ENCODE measurements at places on chromosomes 1 and 21.

DNA sequence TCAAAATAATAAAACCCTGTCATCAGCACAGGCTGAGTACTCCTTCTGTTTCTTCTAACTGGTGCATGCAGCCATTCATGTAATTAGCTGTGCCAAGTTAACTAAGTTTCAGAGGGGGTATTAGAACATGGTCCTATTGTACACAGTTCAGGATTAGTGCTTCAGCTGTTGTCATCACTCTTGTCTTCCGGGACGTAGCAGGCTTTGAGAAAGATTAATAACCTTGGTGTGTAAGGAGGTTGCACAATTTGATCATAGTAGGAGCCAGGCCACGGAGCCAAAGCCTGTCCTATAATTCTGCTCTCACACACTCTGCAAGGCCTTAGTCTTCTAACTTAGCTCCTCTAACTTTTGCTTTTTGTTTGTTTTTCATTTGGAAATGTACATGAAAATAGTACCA, 44.7 kb downstream of the PTGFRN start:
- no peak for DNase-seq

- no peak for DNase-seq
Observed at GRCh38 chr1:62398377-62398776, 38.5 kb upstream of the USP1 start.

GRCh38 chr1:1374589-1374928, 448 bp downstream of the AURKAIP1 start:
- DNase-seq: no peak

GRCh38 chr1:174769961-174770549, 229.7 kb upstream of the CACYBP start:
- DNase-seq: no peak

GRCh38 chr21:16192902-16193301, 463.1 kb downstream of the USP25 start:
- no peak for DNase-seq

DNA sequence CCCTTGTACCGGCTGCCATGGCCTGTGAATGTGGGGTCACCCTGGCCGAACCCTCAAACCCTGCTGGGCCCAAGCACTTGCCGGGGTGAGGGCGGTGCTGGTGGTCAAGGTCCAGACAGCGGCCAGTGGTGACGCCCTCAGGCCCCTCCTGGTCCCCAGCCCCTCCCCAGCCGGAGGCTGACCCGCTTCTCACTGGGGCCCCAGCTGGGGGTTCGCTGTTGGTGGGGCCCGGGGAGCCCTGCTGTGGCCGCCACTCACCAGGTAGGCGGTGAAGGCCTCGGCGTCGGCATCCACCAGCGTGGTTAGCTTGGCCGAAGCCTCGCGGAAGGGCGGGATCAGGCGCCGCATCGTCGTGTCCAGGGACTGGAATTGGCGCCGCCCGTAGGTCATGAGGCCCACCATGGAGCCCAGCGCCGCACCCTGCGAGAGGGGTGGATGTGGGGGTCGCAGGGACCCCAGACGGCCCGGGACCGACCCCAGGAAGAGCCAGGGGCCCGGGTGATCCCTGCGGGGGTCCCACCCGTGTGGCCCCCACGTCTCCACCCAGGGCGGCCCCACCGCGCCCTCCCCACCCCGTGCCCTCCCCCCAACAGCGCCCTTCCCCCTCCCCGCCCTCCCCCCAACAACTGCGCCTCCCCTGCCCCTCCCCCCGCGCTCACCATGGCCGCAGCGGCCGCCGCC, 10.1 kb downstream of the FTCD start:
- DNase-seq: no peak

GRCh38 chr1:15970911-15971310, 5.0 kb downstream of the ZBTB17 start:
- DNase-seq: no peak

DNA sequence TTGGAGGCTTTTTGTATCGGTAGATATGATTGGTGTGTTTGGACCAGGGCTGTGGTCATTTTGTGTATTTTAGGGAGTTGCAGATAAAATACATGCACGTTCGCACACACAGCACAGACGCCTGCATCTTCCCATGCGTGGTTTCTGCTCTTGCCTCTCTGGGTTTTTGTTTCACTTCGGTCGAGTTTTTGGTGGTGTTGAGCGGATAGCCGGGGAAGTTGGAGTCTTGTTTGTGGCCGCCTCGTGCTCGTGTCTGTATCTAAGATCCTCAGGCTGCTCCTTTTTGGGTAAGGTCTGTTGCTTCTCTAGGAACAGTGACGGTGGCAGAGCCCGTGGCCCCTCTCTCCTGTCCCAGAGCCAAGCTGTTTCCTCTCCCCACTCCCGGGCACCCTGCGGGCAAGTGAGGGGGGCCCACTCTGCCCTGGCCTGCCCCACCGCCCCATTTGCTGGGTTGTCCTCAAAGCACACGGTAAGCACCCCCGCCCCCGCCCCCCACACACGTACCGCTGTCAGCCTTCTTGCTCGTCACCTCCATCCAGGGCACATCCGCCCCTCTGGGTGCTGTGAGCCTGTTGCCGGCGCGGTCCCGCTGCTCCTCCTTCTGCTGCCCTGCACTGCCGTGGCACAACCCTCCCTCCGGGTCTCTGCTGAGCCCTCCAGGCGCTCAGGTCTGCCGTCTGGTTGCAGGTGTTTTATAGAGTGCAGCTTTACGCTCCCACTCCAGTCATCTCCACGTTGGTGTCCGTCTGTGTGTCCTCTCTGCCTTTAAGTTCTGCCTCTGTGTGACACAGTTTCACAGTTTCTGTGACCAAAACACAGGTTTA, 51.9 kb downstream of the AGPAT3 start:
- no peak for DNase-seq

- DNase-seq: no peak
Observed at GRCh38 chr1:18899363-18900049, 2.8 kb downstream of the ALDH4A1 start.

- no peak for DNase-seq
Observed at GRCh38 chr1:173852105-173852504, 15.7 kb downstream of the GAS5 start.

GRCh38 chr1:22253012-22253790, 110.3 kb upstream of the WNT4 start:
- DNase-seq: no peak

All from brain pericyte (primary cell).